Activated naive CD4-positive, alpha-beta T cell (primary cell): ENCODE measurements at places on chromosomes 12 and 14.

DNA sequence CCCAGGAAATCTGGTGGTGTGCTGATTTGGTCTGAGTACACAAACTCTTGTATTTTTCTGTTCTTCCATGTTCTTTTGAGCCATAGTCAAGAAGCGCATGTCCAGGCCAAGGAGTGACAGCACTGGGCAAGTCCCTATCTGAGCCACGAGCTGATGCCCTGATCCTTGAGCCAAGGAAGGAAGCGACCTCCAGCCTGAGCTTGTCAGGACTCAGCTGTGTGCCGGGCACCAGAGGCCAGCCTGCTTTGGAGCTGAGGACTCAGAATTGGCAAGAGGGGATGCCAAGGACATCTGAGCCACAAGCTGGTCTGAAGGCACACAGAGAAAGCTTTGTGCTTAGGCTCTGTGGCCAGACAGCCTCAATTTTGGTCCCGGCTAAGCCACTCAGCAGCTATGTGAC lies 52.6 kb downstream of the GALNT16 start:
- no peak for DNase-seq

DNA sequence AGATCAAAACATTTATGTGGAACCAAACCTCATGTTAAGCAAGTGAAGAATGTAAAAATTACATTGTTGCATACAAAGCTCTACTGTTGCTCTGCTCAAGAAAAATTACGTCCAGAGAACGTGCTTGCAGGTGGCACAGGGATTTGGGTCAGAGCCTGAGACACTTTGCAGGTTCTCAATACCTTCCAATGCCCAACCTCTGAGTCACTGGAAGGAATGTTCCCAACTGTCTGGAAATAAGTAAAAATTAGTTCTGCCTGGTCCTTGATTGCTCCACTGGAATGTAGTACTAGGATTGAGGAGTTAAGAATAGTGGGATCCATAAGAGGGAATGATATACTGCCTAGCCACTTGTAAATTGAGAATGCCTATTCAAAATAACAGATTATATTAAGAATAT lies 2.8 kb upstream of the IFNG start:
- DNase-seq = no peak

DNA sequence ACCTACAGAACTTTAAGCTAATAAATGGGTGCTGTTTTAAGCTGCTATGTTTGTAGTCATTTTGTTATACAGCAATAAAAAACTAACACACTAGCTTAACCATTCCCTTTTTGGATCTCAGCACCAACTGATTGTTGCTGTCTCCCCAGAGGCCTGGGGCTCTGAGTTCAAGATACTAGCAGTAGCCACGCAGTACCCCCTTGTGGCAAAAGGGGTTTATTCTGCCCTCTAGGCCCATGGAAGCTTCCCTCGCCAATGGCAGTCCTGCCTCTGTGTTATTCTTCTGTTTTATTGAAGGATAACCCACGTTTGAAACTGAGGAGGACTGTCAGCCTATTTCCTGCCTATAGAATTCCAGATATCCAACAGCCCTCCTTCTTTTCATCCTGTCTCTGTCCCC lies 455.3 kb upstream of the ATP2B1 start:
- no peak for DNase-seq

- DNase-seq = no peak
Observed at GRCh38 chr14:77638771-77639171, 22.3 kb upstream of the SPTLC2 start.

DNA sequence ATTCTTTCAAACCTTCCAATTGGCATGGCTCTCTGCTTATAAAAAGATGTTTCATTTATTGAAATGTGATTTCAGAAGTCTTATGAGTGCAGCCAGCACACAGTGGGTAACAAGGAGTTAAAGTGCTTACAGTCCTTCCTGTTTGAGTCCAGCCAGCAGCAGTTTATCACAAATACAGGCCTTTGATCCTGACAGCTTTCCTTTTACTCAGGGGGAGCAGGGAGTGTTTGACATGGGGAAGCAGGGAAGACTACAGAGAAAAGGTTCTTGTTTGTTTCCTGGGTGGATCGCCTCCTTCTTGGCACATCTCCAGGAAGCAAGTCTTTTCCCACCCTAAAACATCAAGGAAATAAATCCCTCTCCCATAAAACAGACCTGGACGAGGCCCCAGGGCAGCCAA lies 216.1 kb downstream of the MSRB3 start:
- no peak for DNase-seq

GRCh38 chr12:109727039-109727723 lies 13.6 kb downstream of the FAM222A start:
- DNase-seq = no peak

DNA sequence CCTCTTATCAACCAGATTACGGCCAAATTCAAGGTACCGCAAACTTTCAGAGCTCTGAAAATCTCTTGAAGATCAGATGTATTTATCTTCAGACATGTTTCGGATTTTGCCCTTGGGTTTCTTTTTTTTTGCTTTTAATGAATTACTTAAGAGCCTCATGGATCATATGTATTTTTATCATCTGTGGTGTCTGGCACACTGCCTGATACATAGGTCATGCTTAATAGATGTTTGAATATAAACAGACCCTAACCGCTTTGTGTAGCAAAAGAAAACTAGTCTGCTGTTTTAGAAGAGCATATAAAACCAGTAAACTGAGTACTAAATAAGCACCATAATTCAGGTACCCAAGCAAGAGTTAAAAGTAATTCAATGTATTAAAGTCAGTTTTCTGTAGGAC lies 20.1 kb upstream of the TBK1 start:
- no peak for DNase-seq

- DNase-seq = no peak
Observed at GRCh38 chr14:64467101-64467500, 1.8 kb downstream of the AKAP5 start.

- no peak for DNase-seq
Observed at GRCh38 chr14:85190251-85190650, 339.7 kb upstream of the FLRT2 start.
